ENCODE measurements at places on chromosomes 1 and 21.

GRCh38 chr1:36256558-36257374, 32.5 kb downstream of the THRAP3 start:
- no peak for DNase-seq

- DNase-seq = no peak
Observed at GRCh38 chr1:175725684-175726083, 17.7 kb downstream of the TNR start.

GRCh38 chr1:221067721-221068120, 188.5 kb downstream of the HLX start:
- no peak for DNase-seq

GRCh38 chr21:41763996-41764395, 2.9 kb downstream of the RIPK4 start:
- no peak for DNase-seq

GRCh38 chr21:33767236-33767635, 124.9 kb downstream of the ITSN1 start:
- no peak for DNase-seq

DNA sequence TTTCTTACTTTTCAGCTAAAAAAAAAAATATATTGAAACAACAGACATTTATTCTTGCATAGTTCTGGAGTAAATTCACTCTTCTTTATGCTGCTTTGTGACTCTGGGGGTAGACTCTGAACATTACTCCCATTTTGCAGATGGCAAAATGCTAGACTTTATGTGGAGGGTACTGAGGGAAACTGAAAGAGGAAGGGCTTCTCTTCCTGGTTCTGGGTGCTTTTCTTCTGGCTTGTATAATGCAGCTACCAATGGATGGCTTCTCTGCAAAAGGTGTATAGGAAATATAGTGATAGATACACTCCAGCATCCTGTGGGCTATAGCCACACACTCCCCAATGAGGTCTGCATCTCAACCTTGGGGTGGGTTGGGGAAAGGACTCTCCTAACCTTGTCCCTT, 19.7 kb upstream of the ZBTB40 start:
- no peak for DNase-seq

GRCh38 chr1:52348704-52349300, 17.2 kb downstream of the CC2D1B start:
- no peak for DNase-seq

GRCh38 chr1:150512846-150513245, 2.7 kb upstream of the FALEC start:
- DNase-seq = no peak

- no peak for DNase-seq
Observed at GRCh38 chr1:2595261-2595811, 8.8 kb downstream of the PRXL2B start.

- no peak for DNase-seq
Observed at GRCh38 chr1:48916130-48917069, 139.7 kb upstream of the BEND5 start.

GRCh38 chr21:42219606-42220137, 732 bp downstream of the ABCG1 start:
- no peak for DNase-seq

- no peak for DNase-seq
Observed at GRCh38 chr1:147892731-147893214, 9.8 kb upstream of the GJA8 start.

DNA sequence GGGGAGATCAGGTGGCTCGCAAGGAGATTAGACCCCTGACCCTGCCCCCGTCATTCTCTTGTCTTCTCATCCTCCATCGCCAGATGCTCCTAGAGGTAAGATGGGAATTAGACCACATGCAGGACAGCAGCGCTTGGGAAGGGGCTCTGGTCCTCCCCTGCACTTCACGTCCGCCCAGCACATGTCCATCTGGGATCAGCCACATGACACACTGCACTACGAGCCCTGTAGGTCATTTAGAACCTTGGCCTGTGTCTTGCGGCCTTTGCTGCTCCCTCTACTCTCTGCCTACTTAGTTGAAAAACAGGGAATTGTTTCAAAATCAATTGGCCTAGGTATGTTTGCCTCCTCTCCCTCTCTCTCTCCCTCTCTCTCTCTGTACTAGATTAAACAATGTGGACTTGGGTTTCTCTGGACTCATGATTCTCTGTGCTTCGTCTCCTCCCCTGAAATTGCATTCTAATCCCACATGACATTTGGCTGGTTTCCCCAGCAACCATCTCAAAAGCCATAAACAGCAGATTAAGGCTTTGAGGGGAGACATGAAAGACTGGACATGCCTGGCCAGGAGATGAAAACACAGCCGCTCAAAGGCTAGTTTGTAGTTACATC, 3.8 kb upstream of the NCMAP start:
- DNase-seq = no peak

DNA sequence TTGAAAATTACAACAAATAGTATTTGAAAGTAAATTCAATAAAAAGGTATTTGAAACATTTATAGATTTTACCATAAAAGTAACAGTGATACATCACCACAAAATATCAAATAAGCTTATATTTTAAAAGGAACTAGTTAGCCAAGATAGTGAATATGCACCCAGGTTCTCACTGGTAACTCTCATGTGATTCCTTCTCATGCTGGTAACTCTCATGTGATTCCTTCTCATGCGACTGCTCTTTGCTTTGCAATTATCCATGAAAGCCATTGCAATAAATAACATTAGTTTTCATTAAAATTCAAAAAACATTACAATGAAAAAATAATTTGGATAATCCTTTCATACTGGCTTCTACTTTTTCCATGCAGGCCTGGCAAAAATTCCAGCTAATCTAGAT, 75.4 kb downstream of the AHCTF1 start:
- no peak for DNase-seq
